ENCODE measurements at places on chromosomes 5 and 9. TPM values are rescaled to one million over a fixed set of nuclear protein-coding genes. Genes with fewer than 3 reads are reported as not detected.

The GPR150 gene
- total RNA-seq: not detected

DNA sequence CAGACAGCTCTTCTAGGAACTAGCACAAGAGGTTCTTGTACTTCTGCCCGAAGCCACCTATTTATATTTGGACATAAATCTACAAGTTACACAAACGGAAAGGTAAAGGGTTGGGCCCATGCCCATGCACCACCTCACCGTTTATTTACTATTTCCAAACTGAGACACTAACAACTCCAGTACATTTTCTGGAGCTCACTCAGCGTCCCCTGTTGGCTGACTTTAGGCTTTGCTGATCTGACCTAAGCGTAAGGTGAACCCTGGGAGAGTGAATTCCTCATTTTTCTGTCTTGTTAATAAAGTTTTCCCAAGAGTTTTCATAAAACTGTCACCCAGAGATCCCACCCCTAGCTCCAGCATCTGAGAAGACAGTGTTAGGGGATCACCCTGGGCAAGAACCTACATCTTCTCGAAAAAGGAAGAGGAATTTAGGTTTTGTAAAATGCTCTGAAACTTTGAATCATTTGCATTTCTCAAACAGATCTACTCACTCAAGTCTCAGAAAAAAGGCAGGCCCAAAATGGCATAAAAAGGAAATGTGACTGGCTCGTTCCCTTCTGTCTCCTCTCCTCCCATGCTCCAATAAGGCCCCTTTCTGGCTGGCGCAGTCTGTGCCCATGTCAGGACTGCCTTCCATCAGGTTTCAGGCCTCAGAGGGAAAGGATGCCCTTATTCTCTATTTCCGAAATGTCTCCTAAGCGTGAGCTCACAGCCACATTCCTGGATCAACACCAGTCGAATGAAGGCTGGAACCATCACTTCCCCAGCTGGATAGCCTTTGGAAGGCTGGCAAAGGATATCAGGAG lies 201.3 kb downstream of the FANCC start:
- no peaks in the 10 kb centered on the region for H3K4me1 ChIP-seq
- no peak for DNase-seq
- H3K27ac ChIP-seq: no peak overlapping the region
- no peak overlapping the region for H3K4me3 ChIP-seq
- H3K27me3 ChIP-seq: no peaks in the 10 kb centered on the region

GRCh38 chr9:71071633-71072032 lies 49.8 kb downstream of the TRPM3 start:
- H3K4me1 ChIP-seq: no peaks in the 10 kb centered on the region
- H3K36me3 ChIP-seq: no peaks in the 10 kb centered on the region
- H3K4me3 ChIP-seq: no peak overlapping the region
- no peak overlapping the region for H3K27ac ChIP-seq

- H3K27me3 ChIP-seq: no peaks in the 10 kb centered on the region
- H3K27ac ChIP-seq: no peak overlapping the region
- H3K4me1 ChIP-seq: peaks cover 3% of the 10 kb centered on the region
- H3K36me3 ChIP-seq: no peaks in the 10 kb centered on the region
- H3K4me3 ChIP-seq: no peak overlapping the region
These were observed 1.5 kb downstream of the SPDL1 start for GRCh38 chr5:169584998-169585451.

GRCh38 chr9:131690941-131691573 lies 48.8 kb downstream of the RAPGEF1 start:
- no peak overlapping the region for H3K27ac ChIP-seq
- peaks cover 28% of the 10 kb centered on the region for H3K4me1 ChIP-seq
- H3K27me3 ChIP-seq: no peaks in the 10 kb centered on the region
- no peak overlapping the region for H3K4me3 ChIP-seq
- DNase-seq: no peak

All from liver (tissue), 10 donors.